ENCODE measurements at places on chromosomes 16 and 17. TPM values are rescaled to one million over a fixed set of nuclear protein-coding genes. Genes with fewer than 3 reads are reported as not detected.

Gene CHST5
- 0.19 TPM for total RNA-seq

Gene TBC1D3C
- total RNA-seq = not detected

DNA sequence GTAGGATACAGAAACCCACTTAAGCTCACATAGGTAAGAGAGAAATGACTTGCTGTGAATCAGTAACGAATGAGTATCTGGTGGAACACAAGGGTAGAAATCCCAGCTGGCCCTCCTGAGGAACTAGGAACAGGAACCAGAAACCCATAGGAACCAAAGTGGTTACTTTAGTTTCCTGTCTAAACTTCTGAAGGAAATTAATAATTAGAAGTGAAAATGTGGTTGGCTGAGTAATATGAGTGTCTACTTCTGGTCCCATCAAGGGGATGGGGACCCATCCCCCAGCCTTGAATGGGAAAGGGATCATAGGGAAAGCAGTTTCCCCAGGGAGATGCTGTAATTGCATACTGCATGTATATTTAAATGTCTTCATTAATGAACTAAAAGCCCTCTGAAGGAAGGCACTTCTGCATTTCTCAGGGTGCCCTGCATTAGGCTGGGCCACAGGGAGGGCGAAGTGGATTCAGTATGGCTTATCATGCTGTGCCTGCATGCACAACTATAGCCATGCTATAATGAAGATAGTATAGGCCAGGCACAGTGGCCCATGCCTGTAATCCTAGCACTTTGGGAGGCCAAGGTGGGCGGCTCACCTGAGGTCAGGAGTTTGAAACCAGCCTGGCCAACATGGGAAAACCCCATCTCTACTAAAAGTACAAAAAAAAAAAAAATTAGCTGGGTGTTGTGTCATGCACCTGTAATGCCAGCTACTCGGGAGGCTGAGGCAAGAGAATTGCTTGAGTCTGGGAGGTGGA, 45.6 kb downstream of the CYB5B start:
- peak; percentile 90 for DNase-seq

DNA sequence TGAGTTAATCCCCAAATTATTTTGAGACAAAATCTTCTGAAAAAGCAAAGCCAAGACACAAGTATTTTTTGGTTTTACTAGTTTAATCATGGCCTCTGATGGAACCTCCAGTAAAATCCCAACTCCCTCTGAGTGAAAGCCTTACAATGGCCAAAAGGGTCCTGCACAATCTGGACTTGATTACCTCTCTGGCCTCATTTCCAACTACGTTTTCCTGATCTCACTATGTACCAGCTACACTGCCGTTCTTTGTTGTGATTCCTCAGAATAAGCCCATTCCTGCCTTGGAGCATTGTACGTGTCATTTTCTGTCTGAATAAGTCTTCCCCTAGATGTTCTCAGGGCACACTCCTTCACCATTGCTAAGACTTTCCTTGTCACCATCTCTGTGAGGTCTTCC, 37.3 kb downstream of the SPOP start:
- DNase-seq = no peak

DNA sequence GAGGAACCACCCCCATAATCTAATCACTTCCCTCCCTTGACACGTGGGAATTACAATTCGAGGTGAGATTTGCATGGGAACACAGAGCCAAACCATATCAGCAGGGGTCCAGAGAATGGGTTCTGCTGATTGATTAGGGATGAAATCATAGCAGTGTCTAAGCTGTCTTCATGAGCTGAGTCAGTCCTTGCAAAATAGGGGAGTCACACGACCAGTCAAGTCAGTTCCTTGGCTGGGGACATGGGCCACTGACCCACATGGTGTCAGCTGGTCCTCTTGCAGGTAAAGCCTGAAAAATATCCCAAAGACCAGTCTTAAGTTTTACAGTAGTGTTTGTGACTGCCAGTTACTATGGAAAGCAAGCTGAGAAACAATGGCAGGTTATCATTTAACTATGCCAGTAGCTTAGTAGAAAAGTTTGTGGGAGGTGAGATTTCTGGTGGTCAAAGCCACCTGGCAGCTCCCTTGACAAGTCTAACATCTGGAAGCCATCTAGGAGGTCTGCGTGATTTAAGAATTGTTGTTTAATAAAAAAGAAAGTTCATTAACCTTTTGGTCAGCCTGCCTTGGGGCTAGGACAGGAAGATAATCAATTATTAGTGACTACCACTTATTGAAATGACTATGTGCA, 15.7 kb upstream of the ATF7IP2 start:
- DNase-seq = peak; percentile 19
